Stimulated activated CD4-positive, alpha-beta T cell treated with anti-CD3 and anti-CD28 coated beads, Interleukin-1b, Interleukin-23, amount 100 ng/mL, for 1 hour (primary cell): ENCODE measurements at places on chromosomes 6 and 20.

DNA sequence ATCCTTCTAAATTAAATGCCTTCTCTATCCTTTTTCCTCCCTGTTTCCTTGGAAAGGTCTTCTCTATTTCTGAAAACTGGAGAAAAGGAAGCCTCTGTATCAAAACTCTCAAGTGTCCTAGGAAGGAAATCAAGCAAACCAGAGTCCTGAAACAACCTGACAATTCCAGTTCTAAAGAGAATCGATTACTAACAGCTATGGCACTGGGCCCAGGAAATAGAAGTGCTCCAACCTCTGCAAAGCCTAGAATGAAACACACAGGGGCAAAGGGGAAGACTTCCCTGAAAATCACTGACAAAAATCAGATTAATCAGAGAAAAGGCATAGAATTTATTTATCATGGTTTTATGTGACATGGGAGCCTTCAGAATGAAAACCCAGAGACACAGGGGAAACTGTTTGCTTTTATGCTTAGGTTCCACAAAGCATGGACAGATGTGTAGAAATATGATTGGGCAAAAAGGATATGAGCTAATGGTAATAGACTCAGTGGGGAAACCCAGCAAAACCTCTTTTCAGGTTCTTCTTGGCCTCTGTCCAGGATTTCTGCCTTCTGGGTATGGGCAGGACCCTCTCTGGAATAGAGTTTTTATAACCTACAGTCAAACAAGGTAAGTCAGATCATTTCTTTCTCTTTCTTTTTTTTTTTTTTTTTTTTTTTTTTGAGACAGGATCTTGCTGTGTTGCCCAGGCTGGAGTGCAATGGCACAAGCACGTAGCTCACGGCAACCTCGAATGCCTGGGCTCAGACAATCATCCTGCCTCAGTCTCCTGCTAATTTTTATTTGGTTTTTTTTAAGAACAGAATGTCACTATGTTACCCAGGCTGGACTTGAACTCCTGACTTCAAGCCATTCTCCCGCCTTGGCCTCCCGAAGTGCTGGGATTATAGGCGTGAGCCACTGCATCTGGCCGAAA lies 91.7 kb downstream of the CD24 start:
- no peak for DNase-seq

DNA sequence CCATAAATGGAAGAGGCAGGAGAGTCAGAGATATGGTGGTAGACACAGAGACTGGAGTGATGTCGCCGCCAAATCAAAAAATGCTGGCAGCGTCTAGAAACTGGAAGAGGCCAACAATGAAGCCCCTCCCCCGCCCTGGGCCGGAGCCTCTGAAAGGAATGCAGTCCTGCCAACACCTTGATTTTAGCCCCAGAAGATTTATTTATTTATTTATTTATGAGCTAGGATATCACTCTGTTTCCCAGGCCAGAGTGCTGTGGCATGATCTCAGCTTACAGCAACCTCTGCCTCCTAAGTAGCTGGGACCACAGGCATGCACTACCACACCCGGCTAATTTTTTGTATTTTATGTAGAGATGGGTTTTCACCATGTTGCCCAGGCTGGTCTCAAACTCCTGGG lies 82.6 kb upstream of the CCDC167 start:
- no peak for DNase-seq

DNA sequence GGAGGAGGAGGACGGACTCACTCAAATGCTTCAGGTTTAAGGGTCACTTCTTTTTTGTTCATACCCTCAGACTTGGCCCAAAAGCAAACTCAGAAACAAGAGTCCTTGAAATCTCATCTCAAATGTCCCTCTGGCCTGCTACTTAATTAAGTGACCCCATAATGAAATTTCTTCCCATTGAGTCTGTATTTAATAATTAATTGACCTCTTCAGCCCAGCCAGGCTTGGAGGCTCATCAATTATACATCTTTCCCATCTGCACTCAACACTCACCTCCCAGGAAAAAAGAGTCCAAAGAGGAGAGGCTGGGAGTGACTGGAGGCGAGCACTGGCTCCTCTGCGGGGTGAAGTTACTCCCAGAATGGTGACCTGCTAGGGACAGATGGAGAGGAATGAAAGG lies 90.5 kb upstream of the EYA2 start:
- DNase-seq, result no peak

DNA sequence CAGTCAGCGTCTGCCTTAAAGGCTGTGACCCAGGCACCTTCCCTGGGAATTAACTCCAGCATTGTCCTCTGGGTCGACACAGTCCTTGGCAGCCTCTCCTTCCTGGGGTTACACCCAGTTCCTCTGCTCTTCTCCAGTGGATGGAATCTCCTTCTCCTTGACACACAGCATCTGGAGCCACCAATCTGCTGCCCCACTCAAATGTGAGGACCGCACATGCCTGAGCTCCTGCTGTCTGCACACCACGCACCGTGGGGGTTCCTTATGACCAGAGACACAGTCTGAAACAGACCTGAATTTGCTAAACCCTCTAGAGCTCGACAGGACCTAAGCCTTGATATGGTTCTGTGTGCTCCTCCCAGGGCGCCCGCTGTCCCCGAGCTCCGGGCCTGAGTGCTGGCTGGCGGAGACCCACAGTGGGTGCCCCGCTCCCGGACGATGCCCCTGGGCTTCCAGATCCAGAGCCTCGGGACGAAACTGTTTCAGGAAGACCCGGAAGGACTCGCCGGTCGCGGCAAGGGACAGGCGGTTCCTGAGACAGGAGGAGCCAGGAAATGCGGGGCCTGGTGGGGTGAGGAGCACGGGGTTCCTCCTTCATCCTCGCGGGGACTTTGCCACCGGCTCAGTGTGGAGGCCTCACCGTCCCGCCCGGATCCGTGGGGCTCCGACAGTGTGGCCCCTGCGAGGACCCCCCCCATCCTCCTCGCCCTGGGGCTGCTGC lies 2.5 kb upstream of the RAET1G start:
- no peak for DNase-seq

DNA sequence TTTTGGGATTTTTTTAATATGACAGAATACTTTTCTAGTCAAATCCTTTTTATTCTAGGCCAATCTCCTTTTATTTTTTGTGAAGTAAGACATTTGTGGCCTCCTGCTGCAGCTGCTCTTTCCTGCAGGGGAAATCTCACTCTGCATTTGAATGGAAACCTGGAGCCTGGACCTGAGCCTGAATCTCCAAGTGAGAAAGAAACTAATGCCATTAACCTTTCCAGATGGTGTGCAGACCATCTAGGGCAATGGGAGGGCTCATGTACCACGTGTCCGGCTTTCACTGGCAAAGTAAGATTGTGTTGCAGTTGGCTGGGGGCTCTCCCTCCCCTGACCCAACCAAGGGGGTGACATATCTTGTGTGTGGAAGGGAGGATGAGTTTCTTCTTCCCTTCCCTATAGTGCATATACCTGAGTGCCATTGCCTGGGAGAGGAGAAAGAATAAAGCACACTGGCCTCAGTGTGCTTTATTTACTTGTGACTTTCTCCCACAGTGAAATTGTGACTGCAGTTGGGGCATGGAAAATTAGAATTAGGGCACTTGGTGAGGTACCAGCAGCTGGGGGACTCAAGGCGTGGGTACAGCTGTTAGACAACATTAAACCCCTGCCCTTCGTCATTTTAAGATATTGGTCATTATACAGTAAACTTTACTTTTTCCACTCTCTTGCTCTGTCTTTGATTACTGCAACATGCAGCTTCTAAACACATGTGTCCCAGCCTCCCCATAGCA lies 159.8 kb upstream of the RIN2 start:
- DNase-seq, result no peak

DNA sequence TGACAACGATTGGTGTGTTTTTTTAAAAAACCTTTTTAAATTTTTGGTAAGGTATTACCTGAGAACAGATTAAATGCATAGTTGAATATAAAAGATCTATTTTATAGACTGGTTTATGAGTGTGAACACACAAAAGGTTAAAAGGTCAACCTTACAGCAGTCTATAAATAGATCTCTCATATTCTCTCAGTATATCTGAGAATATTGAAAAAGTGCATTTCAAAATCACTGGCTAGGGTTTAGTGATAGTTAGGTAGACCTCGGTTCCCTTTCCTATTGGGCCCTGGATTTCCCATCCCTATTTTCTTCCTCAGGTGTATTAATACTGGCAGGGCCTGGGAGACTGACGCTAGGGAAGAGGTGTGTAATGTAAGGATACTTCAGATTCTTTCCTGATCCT lies 723 bp upstream of the ZNF451 start:
- no peak for DNase-seq

DNA sequence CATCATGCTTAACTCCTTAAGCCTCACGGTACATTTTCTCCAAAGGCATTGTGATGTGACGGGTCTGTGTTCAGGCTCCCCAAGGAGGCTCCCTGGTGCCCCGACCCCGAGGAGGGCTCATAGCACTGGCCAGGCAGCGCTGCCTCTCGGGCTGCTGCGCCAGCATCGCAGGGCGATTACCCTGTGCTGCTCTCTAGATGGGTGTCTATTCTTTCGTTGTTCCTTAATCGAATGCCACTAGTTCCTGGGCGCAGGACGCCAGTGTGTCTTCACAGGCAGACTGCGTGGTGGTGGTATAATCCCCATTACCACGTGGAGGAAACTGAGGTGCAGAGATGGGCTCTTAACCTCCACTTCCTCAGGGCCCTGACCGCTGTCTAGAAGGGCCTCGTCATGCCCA lies 267.4 kb downstream of the CDH4 start:
- DNase-seq, result no peak

- DNase-seq, result no peak
Observed at GRCh38 chr20:58716476-58717277, 24.1 kb downstream of the NPEPL1 start.

GRCh38 chr6:359261-360035 lies 32.1 kb upstream of the IRF4 start:
- DNase-seq, result no peak

DNA sequence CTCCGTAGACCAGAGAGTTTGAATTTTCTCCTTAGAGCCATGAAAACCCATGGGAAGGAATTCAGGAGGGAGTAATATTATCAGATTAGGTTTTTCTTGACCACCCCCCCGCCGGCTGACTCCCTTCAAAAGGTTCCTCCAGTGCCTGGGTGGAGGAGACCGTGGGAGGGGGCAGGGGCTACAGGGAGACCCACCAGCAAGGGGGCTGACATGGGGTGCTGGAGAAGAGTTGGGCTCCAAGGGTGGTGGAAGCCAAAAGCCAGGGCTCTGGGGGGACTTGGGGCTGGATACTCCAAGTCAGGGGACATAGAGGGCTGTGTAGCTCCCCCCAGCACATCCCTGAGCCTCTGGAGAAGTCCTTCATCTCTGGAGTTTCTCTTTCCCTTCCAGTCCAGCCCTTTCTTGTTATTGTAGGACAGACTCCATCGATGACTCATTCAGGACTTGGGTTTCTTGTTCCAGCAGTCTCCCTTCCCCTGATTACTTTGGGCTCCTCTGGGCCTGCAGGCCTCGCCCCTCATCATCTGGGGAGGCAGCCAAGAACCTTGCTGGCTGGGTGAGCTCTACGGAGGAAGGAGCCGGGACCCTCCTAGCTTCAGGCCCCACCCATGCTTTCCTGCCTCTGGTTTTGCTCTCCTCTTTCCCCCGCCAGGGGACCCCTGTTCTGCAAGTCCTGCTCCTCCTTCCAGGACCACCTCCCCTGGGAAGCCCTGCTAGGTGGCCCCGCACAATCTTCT lies 10.5 kb upstream of the KIAA1755 start:
- no peak for DNase-seq

DNA sequence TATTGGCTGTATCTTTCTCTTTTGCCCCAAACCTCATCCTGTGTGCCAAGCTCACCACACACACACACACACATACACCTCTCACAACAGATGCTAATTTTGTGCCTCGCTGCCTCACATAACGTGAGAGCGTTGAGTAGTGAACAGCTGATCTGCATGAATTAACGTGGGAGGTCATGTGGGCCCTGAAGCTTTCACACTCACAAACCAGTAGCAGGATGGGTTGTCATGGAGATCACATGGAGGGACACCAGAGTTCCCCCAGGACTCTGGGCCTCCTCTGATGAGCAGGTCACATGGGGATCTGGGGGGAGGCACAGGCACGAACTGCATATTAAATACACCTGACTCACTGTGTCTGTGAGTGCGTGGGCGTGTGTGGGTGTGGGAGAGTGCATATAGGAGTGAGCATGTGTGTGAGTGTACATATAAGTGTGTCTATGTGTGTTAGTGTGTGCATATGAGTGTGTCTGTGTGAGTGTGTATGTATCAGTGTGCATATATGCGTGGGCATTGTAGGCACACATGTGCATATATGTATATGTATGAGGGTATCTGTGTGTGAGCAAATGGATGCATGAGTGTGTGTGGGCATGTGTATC lies 62.7 kb upstream of the SULF2 start:
- no peak for DNase-seq

DNA sequence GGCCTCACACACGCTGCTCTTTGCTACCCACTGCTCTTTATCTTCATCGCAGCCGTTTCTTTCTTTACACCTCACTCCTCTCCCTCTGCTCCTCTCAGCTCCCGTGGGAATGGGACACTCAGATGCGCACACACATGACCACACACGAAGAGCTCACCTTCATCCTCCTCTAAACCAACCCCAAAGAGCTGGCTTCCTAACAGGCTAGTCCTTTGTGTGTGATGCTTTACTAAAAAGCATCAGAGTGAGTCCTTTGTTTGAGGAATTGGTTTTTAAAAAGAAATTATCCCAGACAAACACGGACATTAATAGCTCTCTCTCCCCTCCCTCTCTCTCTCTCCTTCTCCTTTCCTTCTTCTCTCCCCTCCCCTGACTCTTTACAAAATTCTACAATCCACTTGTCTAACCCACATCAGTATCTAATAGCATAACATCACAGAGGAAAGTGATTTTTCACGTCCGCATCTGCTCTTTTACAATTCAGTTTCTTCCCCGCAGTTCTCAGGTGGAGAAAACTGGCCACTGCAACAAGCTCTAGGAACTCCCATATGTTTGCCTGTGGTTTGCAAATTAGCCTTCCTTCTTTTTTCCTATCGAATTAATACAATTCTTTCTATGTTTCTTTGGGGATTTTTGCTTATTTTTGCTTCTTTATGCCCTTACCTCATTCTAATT lies 306.8 kb upstream of the CNR1 start:
- no peak for DNase-seq

DNA sequence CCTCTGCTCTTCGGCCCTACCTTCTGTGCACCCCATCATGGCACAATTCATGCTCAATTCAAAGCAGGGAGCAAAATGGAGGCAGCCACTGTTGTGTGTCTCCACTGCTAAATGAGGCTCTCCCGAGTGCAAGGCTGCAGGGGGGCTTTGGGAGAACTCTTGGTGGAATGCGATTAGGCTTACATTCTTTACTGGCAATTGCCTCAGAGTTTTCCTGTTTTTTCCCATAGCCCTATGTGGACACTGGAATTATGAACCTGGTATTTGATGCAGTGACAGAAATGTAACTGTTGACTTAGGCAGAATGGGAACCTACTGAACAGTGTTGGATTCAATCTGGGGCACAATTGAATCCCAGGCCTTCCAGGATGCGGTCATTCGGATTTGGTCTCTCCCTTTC lies 187.9 kb upstream of the GMDS start:
- DNase-seq, result no peak

DNA sequence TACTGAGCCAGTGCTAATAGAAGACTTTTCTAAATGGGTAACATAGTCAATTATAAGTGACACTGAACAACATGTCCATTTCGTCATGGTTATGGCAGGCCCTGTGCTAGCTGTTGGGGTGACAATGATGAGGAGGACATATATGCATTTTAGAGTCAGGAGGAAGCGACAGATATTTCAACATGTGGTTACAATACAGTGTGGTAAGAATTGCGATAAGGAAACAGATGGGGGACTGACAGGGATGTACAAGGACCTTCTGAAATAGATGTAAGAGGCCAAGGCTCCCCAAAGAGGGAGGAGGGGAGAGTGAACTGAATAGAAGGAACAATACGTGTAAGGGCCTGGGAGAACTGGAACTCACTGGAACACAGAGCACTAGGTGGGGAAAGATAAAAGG lies 11.7 kb downstream of the MMP24 start:
- no peak for DNase-seq
